ENCODE measurements at places on chromosomes 11 and 22.

- no peak for DNase-seq
Measured at GRCh38 chr11:118924591-118925585, 838 bp downstream of the BCL9L start.

- no peak for DNase-seq
Measured at GRCh38 chr11:59173964-59174663, 2.2 kb downstream of the DTX4 start.

DNA sequence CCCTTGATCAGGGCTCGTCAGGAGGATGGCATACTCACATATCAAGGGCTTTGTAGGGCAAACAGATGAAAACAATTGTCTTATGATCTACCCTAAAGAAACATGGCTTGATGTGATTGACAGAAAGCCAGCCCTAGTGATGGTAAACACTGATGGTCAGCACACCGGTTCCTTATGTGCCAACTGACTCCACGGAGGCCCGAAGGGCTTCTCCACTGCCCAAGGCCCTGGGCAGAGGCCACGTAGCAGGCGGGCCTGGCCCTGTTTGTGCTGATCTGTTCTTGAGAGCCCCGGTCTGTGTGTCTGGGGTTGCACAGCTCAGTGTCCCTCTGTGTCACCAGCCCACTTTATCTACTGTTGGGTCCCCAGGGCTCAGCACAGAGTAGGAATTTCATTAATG is 115.2 kb downstream of the GRIK4 start:
- DNase-seq, result no peak

DNA sequence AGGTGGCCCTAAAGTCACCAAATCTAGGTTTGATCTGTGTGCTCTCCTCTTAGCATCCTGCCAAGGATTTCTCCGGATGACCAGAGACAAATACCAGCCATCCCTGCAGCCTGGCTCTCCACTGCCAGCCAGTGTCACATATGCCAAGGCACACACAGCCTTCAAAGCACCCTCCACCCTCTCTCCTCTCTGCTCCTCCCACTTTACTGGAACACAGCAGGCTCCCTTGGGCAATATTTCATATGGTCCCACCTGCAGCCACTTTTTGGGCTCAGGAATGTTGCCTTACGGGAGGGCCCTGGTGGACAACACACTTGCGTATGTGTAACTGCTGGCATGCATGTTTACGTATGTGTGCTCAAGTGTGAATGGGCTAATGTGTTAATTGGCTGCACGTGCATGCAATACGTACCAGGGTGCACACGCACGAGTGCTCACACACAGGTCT is 183.9 kb downstream of the CEP164 start:
- no peak for DNase-seq

DNA sequence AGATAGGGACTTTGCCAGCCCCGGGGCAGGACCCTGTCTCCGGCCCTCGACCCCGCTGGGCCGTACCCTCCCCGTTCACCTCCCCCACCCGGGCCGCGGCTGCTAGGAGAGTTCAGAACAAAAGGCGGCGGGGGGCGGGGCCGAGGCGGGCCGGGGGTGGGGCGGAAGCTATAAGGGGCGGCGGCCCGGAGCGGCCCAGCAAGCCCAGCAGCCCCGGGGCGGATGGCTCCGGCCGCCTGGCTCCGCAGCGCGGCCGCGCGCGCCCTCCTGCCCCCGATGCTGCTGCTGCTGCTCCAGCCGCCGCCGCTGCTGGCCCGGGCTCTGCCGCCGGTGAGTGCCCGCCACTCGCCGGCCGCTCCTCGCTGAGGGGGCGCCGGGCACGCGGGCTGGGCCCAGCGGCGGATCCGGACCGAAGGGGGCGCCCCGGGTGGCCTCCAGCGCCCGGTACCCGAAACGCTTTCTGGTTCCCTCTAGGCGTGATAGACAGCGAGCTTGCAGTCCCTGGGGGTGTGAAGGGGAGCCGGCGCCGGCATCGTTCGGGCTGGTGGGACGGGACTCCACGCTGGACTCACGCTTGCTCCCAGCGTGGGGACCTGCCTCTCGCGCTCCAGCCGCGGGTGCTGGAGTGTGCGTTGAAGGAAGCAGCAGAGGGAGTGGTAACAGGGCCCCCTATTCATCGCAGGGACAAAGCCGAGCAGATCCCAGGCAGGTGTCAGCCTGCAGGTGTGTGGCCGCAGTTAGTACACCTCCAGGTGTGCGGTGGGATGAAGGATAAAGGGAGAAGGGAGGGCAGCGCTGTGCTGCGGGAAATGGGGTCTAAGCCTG is at the start of gene MMP11:
Gene MMP11, plus strand, starts transcription at position 201 of the 825 bp plus-strand sequence. Its CDS starts 22 bp downstream, at position 223.
- no peak for DNase-seq

DNA sequence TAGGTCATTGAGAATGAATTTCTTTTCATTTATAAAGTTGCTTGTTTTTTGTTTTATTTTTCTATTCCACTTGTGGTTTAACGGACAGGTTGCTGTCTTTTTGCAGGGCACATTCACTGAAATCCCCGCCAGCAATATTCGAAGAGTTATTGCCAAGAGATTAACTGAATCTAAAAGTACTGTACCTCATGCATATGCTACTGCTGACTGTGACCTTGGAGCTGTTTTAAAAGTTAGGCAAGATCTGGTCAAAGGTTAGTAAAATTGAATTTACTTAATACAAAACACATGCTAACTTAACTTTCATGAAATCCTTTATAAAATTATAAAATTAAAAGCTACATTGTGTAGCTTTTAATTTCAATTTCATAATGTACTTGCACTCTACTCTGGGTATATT is 53.6 kb downstream of the PDHX start:
- no peak for DNase-seq

DNA sequence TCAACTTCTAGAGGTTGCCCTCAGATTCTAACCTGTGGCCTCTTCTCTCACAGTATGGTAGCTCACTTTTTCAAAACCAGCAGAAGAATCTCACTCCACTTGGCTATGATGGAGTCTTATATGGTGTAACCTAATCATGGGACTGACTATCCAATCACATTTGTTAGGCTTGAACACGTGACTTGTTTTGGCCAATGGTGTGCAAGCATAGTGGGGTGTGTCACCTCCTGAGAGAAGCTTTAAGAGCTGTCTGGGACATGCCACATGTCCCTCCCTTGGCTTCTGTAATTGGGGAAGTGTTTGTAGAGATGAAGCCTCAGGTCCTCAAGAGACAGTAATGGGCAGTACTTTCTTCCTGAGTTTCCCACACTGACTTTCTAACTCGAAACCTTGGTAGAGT is 12.8 kb upstream of the SMIM38 start:
- DNase-seq, result no peak

DNA sequence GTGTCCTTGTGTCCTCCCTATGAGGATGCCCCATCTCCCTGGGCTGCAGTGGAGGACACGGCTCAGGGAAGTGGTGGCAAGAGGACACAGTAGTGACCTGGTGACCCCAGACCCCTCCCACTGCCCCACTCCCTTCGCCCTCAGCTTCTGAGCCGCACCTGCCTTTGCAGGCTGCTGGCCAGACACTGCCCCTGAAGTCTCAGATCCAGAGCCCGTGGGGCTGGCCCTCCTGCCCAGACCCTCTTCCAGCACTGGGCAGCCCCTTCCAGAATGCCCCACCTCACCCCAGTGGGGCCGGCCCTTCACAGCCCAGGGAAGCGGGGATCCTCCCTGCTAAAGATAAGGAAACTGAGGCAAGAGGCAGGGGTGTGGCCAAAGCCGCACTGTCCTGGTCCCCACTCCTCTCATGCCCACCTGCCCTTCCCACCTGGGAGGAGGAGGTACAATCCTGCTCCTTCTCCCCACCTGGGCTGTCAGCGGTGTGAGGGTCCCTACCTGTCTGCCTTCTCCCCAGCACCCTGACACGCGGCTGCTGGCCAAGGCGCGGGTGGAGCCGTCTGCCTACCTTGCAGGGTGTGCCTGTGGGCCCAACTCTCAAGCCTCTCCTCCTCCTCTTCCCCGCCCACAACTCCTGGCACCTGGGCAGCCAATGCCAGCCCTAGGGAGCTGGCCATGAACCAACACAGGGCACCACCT is 17.3 kb downstream of the TRPM5 start:
- no peak for DNase-seq

GRCh38 chr22:20551805-20552442 is 44.5 kb downstream of the MED15 start:
- no peak for DNase-seq

DNA sequence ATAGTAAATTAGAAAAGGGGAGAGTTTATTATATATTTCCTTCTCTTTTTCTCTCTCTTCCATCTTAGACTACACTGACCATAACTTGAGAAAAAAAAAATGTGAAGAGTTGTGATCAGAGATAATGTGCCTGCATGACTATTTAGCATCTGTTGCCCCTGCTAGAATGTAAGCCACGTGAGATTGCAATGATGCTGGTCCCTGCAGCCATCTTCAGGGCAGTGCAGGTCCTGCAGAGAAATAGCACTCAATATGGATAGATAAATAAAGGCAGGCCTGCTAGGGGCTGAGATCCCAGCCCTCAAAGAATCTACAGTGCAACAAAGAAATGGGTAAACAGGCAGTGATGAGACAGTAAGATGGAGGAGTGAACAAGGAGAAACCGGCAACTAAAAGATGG is 7.8 kb upstream of the DKK3 start:
- DNase-seq, result no peak

DNA sequence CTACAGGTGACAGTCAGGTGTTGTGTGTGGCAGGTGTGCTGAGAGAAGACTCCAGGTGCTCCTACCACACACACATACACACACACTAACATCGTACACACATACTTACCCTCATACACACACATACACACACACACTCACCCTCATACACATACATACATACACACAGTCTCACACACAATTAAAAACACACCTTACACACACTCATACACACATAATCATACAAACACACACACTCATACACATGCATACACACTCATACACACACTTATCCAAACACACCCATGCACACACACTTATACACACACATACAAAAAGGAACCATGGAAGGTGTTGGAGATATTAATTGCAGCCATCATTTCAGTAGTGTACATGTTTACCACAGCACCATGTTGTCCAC is 4.6 kb downstream of the KRTAP5-3 start:
- no peak for DNase-seq

- no peak for DNase-seq
Measured at GRCh38 chr11:81548123-81548522, 1185.5 kb downstream of the FAM181B start.

GRCh38 chr11:64267207-64267945 is 16.0 kb downstream of the PLCB3 start:
- DNase-seq, result no peak

- no peak for DNase-seq
Measured at GRCh38 chr11:76094740-76095139, 111.6 kb downstream of the WNT11 start.

DNA sequence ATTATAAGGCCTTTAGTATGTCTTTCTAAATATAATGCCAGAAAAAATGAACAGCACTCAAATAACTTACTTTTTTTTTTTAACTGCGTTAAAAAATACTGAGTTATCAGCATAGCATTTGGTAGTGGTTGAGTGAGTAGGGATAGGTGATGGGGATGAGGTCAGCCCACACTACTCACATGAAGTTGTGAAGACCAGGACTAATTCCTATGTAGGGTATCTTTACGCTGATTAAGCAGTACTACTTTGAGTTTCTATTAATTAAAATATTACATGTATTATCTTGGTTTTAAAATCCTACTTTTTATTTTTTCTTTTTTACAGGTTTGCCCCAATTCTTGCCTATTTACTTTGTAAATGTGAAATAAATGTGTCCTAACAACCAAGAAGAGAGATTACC is 13.5 kb downstream of the PHF21A start:
- DNase-seq, result no peak

DNA sequence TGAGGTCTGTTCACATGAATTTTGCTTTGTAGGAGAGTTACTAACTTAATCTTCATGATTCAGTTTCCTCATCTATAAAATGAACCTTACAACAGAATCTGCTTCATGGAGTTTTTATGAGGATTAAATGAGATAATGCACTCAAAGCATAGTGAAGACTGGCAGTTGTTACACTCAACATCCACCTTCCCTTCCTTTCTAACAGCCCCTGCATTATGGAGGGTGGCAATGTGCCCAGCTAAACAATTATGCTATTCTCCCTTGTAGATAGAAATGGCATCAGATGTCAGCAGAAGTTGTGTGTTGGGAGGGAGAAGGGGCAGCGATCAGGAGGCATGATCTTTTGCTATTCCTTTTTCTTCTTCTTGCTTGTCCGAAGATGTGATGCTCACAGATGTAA is 6.5 kb downstream of the POU2AF1 start:
- DNase-seq, result no peak

- DNase-seq, result no peak
Measured at GRCh38 chr11:44708009-44708408, 18.8 kb upstream of the TSPAN18 start.

DNA sequence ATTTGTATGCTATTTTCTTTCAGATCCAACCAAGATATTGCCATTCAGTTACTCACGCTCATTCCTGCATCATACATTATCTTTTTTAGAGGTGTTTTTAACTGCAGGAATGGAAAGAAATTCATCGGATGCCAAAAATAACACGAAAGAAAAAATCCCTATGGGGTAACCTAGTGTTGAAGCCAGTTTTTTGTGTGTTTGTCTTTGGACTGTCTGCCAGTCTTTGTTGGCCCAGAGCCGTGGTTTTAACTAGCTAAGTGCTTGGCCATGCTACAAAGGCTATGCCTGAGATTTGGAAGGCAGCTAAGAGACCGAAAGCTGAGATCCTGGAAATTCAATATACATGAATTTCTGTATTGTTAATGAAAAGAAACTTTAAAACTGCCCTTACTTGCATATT is 309.8 kb upstream of the CNTN5 start:
- no peak for DNase-seq

- DNase-seq, result no peak
Measured at GRCh38 chr11:68691402-68691784, 7.0 kb downstream of the GAL start.

- no peak for DNase-seq
Measured at GRCh38 chr11:46330563-46331281, 16.5 kb upstream of the DGKZ start.

GRCh38 chr11:95853138-95853537 is 62.8 kb downstream of the CEP57 start:
- DNase-seq, result no peak

DNA sequence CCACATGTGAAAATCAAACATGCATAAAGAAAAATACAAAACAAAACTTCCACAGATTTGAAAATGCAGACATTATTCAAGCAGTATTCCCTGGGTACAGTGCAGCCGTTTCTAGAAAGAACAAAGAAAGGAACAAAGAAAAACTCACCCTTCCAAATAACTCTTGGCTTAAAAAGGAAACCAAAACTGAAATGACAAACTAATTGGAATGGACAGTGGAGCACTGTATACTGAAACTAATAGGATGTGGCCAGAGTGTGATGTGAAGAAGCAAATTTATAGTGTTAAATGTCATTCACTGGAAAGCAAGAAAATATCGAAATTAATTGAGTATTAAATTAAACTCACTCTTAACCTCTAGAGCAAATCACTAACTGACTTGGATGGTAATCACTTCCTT is 55.4 kb downstream of the QSER1 start:
- DNase-seq, result no peak

DNA sequence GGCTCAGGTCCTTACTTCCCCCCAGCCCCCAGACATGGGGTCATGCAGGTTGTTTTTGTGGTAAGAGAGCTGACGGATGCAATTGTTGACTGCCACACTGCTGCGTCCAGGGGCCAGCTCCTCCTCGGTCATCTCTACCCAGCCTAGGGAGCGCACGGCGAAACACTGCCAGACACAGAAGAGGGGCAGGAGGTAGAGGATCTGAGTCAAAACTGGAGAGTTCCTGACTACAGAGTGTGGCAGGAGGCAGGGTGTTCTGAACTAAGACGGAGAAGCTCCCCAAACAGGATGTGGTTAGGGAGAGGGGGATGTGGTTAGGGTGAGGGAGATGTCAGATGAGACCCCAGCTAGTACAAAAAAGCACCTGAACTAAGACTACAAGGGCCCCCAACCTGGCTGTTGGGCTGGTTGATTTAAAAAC is 12.3 kb downstream of the SMPD1 start:
- no peak for DNase-seq
